ENCODE measurements at places on chromosomes 3 and 15. TPM values are rescaled to one million over a fixed set of nuclear protein-coding genes. Genes with fewer than 3 reads are reported as not detected.

GRCh38 chr15:28947221-28947674 lies 61.5 kb downstream of the APBA2 start:
- DNase-seq = peak; percentile 73

DNA sequence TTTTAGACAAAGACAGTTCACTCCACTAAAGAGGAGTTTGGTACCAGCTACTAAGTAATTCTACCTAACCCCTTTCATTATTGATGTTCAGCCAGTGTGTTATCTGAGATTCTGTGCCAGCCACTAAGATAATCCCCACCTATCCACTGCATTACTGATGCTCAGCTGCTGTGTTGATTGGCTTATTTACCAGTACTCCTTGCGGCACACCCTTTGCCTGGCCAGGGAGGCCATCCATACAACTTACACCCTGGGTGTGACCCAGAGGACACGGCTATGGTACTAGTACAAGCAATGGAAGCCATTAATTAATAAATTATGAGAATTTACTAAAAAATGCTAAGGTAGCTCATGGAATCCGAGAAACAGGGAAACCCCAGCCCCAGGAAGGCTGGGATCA lies 290.7 kb upstream of the CTNNB1 start:
- DNase-seq = no peak

DNA sequence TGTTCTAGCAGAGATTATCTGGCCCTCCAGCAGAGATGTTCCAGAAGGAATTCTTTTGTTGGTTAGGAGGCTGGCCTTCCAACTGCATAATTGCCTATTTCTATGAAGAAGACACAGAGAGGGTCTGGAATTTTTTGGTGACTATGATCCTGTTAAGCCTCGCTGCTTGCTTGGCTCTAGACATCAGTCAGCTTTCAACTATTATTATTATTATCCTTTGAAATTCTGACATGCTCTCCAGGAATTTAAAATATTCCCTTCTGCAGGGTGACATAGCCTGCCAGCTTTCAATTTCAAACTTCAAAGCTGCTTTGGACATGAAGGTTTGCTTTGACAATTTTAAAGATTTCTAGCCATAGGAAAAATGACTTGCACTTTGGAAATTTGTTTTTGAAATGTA lies 26.3 kb upstream of the ZNF148 start:
- no peak for DNase-seq

GRCh38 chr15:68620721-68621527 lies 42.1 kb downstream of the CORO2B start:
- peak; percentile 97 for DNase-seq

DNA sequence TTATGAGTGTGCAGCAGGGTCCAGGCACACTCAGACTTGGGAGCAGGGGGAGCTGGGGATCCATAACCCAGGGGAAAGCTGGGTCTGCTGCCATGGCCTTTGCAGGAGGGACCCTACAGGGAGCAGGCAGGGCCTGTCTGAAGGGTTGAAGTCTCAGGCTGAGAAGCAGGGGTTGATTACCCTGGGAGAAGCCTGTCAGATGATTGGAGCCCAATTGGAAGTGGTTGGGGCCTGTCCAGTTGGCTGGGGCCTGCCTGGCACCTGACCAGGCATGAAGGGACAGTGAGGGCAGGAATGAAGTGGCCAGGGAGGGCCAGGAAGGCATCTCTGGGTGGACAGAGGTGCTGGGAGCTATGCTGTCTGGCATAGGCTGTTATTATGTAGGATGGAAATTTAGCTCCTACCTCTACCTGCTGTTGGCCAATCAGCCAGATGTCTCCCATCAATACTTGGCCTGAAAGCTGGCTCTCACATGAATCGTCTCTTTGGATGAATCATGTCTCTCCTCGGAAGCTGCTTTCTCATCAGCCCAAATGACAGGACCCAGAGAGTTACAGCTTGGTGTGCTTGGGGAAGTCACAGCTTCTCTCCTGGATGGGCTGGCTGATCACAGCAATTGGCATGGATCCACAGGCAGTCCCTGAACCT lies 27.4 kb upstream of the SLCO2A1 start:
- peak; percentile 23 for DNase-seq

DNA sequence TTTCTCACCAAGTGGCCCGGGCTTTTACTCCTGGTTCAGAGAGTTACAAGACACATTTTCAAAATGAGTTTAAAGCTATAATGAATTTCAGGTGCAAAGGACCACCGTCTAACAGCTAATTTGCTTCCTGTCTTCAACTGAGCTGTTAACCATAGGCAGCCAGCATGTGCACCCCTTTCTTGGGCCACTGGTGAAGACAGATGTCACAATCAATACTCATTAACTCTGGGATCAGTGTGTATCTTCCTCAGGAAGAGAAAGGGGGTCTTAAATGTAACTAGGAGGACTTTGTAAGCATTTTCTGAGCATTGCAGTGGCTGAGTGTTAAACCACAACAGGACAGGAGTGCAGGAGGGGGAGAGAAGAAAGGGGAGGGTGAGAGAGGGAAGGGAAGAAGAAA lies 750.7 kb upstream of the CFAP20DC start:
- no peak for DNase-seq

DNA sequence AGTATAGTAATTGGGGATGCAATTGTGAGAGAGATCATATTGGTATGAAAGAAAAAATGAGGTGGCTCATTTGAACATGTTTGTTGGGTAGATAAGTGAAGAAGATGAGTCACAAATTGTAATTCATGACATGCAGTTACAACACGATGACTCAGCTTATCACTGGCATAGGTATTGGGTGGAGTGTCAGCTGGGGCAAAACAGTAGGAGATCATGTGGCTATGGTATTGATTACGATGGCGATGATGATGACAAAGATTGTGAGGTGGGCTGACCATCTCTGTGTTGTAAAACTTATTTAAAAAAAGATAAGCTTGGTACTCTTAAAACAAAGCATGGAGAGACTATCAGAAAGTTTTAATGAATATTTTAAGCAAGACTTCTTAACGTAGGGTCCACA lies 11.6 kb upstream of the DPH6 start:
- no peak for DNase-seq

CGNL1 gene
- total RNA-seq = 24.4 TPM

SH2D7 gene
- not detected for total RNA-seq

DNA sequence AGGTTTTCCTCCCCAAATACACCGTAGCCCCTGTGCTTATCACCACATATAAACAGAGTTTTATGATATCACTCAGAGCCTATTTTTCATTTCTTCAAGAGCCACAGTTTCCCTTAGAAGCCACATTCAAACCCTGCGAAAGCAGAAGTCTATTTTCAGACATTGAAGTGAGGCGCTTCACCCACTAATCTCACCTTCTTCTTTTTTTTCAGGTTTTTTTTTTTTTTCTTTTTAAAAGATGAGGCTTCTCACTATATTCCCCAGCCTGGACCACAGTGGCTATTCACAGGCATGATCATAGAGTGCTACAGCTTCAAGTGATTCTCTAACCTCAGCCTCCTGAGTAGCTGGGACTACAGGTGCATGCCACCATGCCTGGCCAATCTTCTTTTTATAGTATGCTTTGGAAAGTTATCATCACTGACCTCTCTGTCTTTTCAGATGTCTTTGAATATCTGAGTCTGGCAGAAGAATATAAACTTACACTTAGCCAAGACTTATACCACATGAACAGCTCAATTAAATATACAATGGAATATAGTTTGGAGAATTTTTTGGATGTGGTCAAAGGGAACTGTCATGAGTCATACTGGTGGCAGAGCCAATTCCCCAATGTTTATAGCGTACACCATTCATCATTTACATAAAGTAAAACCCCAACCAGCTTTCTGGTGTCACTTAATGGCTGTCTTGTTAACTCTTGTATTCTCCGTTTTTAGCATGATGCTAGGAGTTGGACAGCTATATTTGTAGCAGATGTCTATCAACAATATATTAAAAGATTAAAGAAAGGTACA lies 59.7 kb upstream of the CCDC50 start:
- no peak for DNase-seq

FBXL2 gene
- total RNA-seq = 9.8 TPM

GRCh38 chr3:20726786-20727185 lies 540.8 kb upstream of the SGO1 start:
- DNase-seq = no peak
